NCI-H2029 treated with DMSO at 0.1 percent for 48 hours (cell line): ENCODE measurements at places on chromosomes 16 and 17.

GRCh38 chr16:87358696-87359095 lies 24.9 kb downstream of the FBXO31 start:
- DNase-seq: no peak

DNA sequence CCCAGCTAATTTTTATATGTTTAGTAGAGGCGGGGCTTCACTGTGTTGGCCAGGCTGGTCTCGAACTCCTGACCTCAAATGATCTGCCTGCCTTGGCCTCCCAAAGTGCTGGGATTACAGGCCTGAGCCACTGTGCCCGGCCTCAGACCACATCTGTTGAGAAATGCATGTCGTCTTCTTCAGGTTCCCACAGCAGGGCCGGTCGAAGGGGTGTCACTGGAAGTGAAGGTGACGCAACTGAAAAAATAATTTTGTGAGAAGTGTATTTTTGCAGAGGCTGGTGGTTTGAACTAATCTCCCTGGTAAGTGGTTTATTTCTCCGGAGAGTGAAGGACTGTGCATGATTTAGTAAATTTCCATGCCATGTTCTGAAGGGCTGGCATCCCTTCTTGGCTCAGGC lies 33.4 kb upstream of the IL34 start:
- no peak for DNase-seq

DNA sequence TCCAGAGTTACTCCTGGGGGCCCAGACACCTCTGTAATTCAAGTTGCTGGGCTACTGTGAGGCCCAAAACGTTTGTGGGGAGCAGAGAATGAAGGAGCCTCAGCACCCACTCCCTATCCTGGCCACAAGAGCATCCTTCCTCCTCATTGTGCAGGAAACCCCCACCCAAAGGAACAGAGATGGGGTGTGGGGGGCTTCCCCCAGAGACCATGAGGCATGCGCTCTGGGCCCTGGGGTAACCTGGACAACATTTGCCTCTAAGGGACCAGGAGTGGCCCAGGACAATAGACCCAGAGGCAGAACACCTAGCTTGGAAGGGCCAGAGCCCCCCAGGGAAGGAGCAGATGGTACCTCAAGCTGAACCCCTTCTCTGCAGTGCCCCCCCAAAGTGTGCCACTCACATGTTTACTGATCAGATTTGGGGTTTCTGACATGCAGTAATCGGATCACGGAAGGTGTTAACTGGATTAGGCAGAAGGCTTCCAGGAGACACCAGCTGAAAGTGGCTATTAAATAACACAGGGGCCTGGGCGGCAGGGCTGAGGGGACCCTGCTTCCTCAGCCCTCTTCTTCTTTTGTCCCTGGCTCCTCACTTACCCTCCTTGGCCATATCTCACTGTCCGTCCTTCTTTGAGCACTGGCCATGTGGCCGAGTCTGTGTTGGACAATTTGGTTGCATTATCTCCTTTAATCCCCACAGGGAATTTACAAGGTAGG lies 50.8 kb downstream of the SDK2 start:
- DNase-seq: no peak

- no peak for DNase-seq
Observed at GRCh38 chr16:12680531-12680930, 123.2 kb downstream of the CPPED1 start.

- no peak for DNase-seq
Observed at GRCh38 chr16:78972006-78972405, 628.5 kb downstream of the MAF start.

- DNase-seq: no peak
Observed at GRCh38 chr16:46926470-46927225, 42.5 kb downstream of the GPT2 start.

DNA sequence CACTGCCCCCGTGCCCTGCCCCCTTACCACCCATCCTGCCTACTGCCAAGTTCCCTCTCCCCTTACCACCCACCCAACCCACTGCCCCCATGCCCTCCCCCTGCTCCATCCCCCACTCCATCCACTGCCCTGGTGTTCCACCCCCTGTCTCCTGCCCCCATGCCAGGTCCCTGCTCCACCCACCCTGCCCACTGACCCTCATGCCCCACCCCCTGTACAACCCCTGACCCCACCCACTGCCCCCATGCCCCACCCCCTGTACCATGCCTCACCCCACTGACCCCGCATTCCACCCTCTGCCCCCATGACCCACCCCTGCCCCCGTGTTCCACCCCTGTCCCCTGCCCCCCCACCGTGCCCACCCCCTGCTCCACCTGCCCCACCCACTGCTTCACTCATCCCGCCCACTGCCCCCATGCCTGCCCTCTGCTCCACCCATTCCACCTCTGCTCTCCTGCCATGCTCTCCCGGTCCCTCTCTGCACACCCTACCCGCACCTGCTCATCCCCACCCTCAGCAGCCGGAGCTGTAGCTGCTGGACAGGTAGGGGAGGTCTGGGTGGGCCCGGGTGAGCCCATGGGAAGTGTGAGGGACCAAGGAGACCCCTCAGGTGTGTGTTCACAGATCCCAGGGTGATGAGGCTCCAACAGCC lies 7.4 kb upstream of the FN3KRP start:
- DNase-seq: no peak

DNA sequence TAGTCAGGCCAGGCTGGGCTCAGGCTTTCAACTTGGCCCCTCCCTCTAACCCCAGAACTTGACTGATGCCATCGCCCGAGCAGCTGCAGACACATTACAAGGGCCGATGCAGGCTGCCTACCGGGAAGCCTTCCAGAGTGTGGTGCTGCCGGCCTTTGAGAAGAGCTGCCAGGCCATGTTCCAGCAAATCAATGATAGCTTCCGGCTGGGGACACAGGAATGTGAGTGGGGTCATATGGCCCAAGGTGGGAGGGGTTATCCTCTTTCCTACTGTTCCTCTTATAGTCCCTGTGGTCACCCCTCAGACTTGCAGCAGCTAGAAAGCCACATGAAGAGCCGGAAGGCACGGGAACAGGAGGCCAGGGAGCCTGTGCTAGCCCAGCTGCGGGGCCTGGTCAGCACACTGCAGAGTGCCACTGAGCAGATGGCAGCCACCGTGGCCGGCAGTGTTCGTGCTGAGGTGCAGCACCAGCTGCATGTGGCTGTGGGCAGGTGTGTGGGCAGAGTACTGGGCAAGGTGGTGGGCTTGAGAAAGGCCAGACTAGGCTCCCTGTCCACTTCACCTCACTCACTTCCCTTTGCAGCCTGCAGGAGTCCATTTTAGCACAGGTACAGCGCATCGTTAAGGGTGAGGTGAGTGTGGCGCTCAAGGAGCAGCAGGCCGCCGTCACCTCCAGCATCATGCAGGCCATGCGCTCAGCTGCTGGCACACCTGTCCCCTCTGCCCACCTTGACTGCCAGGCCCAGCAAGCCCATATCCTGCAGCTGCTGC lies 2.1 kb upstream of the NRN1L start:
- DNase-seq: no peak

DNA sequence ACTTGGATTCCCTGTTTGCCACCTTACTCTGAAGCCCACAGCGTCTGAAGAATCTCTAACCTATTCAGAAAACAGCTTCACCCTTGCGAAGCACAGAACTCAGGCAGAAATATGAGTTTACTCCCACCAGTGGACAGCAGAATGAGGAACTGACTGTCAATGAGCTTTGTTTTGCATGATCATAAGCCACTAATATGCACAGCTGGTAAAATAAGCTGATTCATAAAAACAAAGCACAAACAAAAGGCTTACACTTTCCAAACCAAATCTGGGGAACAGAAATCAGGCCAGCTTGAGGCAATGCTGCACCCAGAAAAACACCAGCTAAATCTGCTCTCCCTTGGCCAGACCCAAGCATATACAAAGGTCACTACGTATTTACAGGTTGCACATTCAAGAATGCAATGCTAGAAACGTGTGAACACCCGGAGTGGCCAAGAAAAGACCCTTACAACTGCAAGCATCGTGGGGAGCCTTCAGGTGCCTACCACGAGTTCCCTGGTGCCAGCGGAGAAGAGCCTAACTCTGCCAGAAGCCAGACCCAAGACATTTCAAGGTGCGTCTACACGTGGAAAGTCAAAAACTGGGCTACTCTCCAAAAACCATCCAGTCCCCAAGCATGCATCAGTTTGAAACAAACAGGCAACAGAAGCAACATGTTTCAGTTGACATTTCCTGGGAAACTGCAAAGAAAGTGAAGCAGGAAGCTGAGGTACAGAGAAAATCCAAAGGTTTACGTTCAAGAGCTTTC lies 207.1 kb downstream of the ZFHX3 start:
- no peak for DNase-seq

DNA sequence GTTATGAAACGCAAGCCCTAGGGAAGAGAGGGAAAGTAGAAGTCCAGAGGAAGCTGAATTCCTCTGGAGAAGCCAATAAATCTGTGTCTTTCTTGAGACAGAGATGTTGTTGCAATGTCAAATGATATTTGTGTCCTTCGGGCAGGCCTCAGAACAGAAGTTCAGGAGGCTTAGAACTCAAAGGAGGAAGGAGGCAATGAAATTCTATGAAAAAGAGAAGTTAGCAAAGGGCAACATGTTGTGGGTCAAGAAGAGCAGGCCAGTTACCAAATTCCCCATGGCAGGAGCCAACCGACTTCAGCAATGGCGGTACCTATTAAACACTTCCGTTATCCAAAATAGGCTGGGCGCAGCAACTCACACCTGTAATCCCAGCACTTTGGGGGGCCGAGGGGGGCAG lies 109.0 kb upstream of the DHX40 start:
- no peak for DNase-seq

DNA sequence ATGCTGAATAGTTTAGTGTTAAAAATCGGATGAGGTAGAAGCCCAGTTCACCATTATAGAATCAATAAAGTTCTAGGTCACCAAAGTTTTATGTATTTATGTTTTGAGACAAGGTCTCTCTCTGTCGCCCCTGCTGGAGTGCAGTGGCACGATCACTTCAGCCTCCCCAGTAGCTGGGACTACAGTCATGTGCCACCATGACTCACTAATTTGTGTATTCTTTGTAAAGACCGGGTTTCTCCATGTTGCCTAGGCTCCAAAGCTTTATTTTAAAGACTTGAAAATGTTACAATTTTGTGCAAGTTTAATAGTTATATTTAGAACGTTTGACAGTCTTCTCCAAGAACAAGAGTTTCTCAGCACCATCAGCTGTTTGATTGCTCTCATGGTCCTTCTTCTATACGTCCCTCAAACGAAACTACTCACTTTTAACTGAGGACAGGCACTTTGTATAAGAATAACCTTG lies 32.1 kb downstream of the NDE1 start:
- no peak for DNase-seq

- DNase-seq: no peak
Observed at GRCh38 chr17:33753452-33753851, 460.4 kb upstream of the ASIC2 start.

DNA sequence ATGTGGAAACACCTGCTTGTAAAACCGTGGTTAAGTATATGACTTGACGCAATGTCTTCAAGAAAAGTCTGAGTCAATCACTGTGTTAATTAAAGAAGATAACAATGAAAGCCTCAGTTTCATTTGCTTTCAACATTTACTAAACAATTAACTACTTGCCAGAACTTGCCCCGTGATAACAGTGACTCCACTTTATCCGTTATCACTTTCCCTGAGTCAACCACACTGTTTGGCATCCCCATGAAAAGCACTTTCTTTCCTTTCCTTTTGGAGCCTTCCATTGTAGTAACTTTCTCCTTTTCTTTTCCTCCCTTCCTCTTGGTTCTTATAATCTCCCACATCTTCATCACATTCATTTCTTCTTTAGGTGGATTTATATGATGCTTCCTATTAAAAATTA lies 435.1 kb upstream of the GOT2 start:
- no peak for DNase-seq

- no peak for DNase-seq
Observed at GRCh38 chr17:19386974-19387920, at the start of gene MFAP4. TSS of gene MFAP4 (minus strand) at chr17:19387190. CDS start at chr17:19387155, 35 bp downstream.

DNA sequence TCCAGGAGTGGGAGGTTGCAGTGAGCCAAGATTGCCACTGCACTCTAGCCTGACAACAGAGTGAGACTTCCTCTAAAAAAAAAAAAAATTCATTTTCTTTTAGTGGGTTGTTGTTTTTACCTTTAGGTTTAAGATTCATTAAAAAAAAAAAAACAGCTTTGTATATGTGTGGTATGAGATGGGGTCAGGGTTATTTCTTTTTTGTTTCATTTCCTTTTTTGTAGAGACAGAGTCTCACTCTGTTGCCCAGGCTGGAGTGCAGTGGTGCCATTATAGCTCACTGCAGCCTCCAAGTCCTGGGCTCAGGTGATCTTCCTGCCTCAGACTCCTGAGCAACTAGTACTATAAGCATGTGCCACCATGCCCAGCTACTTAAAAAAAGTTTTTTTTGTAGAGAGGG lies 47.0 kb downstream of the BCAS3 start:
- no peak for DNase-seq
